ENCODE measurements at places on chromosomes 3 and 15.

DNA sequence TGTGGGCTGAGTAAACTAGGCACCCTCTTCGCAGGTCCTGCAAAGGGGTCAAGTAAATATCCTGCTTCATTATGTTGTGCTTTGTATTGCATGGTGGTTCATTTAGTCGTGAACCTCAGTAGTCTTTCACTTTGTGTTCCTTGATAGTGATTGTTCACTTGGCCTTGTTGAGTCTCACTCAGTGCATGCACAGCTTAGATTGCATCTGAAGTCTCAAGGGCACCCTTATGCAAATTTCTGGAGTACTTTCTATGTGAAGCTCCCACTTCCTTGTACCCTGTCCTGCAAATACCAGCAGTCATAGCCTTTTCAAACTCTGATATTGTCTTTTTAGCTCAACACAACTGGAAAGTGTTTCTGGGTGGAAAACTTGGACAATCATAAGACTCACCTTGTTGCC, 519.2 kb downstream of the NAALADL2 start:
- no peak for DNase-seq

- no peak for DNase-seq
These were observed 232.8 kb upstream of the BHLHE40 start for GRCh38 chr3:4746241-4746958.

GRCh38 chr3:94269763-94270162, 206.9 kb downstream of the NSUN3 start:
- no peak for DNase-seq

DNA sequence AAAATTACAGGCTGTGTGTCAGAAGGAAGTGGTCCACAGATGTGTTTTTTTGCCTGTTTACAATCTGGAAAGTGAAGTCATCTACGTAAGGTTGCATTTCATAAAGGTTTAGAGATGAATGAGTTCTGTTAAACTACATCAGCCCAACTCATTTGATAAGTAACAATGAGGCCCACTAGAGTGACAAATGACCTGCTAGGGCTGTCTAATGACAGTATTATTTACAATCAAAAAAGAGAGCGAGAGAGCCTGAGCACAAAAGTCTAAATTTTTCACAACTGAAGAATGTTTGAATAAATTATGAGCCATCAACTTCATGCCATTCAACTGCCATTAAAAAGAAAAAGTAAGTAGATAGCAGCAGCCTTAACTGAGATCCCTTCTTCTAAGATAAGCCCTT, 135.7 kb upstream of the TBL1XR1 start:
- DNase-seq, result no peak

DNA sequence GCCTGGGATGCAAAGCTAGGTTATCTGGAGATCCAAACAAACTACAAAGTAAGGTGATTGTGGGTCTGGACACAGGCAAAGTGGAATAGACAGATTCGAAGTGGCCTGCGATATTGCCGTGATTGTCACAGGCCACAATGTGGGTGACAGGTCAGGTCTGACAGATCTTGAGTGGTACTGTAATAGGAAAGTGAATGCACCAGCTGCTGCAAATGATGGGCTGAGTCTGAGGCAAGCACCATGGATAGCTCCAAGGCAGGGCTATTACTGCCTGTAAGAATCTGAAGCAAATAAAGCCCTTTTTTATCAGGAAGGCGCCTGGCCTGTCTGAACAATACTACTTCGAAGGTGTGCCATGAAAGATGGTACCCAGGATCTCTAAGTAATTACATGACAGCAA, 10.0 kb downstream of the ARMC8 start:
- no peak for DNase-seq

- DNase-seq, result no peak
These were observed 23.4 kb downstream of the XPC start for GRCh38 chr3:14154895-14155440.

DNA sequence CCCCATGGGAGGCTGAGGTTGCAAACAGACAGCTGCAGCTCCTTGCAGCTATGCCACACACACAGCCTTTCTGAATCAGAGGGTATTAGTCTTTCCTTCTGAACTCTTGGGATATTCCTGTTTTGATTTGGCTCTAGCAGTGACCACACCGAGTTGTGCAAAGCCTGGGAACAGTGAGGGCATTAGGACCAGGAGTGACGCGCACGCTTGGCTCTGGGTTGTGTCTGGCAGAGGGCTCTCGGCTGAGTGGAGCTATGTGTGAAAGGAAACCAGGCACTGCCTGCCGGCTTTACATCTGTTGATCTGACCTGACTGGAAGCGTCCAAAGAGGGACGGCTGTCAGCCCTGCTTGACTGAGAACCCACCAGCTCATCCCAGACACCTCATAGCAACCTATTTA, at the start of gene GALNT15:
GALNT15 (plus strand) TSS at position 292 of the 400 bp plus-strand sequence. CDS start 472 bp downstream, outside the sequence.
- DNase-seq, result no peak

- no peak for DNase-seq
These were observed 353.6 kb downstream of the CNTN4 start for GRCh38 chr3:2452249-2452648.

- DNase-seq, result no peak
These were observed 12.0 kb downstream of the PIERCE2 start for GRCh38 chr15:55420171-55420866.

GRCh38 chr15:39250460-39251186, 330.3 kb upstream of the THBS1 start:
- DNase-seq, result no peak

GRCh38 chr3:102390916-102391315, 43.9 kb upstream of the ZPLD1 start:
- no peak for DNase-seq

- no peak for DNase-seq
These were observed 4.4 kb downstream of the MME start for GRCh38 chr3:155084567-155084966.

DNA sequence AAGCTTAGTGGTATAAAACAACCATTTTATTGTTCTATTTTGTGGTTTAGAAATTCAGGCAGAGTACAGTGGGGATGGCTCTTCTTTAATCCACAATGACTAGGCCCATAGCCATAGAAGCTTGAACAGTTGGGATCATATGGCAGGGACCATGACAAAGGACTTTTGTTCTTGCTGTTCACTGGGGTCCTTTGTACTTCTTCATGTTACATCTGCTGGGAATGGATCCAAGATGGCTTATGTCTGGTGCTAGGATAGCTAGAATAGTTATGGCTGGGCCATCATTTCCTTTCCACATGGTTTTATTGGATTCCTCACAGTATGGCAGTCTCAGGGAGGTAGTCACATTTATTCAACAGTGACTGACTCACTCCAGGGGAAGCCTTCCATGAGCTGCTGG, 427.9 kb upstream of the AGTR1 start:
- DNase-seq, result no peak

DNA sequence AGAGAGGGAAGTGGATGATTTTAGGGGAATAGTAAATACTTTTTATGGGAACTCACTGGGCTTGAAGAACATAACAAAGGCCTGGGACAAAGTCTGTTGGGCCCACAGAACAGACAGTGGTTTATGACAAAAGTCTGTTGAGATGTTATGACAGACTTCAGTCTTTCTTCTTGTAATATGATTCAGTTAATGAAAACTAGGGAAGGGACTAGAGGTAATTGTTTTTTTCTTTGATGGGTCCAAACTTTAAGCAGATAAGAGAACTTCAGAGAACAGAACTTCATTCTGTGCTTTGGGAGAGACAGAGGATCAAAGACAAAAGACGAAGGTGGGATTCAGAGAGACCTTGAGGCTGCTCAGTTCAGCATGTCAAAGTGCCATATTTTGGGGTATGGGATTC, 9.3 kb downstream of the CRYBG3 start:
- DNase-seq, result no peak

- no peak for DNase-seq
These were observed 2.0 kb downstream of the MESP1 start for GRCh38 chr15:89749054-89749453.

DNA sequence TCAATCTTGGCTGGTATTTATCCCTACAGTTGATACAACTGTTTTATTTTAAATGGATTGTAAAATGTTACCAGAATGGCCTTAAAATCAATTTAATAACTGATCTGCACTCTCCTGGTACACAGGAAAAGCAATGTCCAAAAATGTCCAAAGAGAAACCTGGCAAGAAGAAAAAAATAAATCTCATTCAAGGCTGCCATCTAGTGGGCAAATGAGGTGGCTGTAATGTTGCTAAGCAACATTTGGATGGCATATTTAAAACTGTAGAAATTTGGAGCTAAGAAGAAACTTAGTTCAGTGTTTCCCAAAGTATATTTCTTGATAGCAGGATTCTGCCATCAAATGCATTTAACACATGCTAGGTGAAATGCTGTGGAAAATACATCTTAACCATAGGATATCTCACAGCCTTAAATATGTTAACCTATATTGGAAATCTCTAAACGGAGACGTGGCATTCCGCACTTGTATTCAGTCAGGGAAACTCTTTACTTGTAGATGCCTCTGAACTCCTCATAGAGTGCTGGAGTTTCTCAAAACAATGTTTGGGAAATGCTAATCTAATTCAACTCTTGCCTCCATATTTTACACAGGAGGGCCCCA, 216.8 kb downstream of the ERC2 start:
- no peak for DNase-seq

GRCh38 chr3:66138336-66139313, 82.2 kb upstream of the SLC25A26 start:
- DNase-seq, result no peak

DNA sequence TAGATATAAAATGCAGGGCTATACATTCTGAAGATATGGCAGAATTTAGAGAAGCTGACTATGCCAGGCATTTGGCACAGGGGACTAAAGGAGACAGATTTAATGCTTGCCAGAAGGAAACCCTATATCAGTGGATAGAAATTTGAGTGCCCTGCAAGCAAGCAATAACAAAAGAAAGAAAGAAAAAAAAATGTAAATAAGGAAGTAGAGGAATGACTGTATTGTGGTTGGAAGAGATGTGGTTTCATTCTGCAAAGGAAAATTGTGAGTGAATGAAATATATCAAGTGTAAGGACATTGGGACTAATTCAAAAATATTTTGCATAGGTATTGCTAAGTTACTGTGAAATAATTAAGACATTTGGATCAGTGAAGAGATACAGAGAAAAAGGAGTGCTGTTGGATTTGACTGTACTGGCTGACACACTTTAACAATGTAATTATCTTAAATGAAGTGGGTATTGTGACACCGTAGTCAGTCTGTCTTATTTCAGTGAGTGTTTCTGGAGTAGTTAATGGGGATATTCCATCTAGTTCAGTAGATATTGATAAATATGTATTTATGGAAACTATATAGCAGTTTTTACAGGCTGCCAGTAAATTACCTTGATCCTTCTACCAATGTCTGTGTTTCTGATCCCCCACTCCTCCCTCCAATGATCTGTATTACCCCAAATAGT, 418.2 kb downstream of the CNTN4 start:
- DNase-seq, result no peak

All from activated T-helper 9 cell treated with anti-CD3 and anti-CD28 coated beads, Interleukin-2, amount 50 U/mL, for 16 hours (primary cell).